ENCODE measurements at places on chromosomes 11 and 22.

DNA sequence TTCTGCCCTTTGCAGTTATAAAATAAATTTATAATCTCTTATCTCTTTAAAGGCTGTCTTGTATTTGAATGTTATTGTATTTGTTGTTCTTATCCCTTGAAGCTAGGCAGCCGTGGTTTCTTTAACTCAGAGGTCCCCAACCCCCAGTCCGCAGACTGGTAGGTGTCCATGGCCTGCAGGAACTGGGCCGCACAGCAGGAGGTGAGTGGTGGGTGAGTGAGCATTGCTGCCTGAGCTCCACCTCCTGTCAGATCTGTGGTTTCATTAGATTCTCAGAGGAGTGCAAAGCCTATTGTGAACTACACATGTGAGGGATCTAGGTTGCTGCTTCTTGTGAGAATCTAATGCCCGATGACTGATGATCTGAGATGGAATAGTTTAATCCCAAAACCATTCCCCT, 380.0 kb upstream of the CCDC90B start:
- DNase-seq = no peak

DNA sequence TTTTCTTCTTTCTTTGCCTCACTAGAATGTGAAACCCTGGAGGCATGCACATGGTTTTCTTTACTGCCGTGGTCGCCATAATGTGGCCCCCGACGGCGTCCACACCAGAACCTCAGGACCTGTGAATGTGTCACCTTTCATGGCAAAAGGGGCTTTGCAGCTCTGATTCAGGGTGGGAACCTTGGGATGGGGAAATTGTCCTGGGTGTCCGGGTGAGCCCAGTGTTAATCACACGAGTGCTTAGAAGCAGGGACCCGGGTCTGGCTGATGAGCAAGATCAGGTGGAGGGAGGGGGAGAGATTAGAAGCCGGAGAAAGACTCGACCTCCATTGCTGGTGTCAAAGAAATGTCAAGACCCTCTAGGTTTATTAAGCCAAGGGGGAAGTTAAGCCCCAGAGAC, 74.7 kb upstream of the SHISAL1 start:
- no peak for DNase-seq

- DNase-seq = no peak
These were observed 30.4 kb downstream of the PAAF1 start for GRCh38 chr11:73907191-73907590.

GRCh38 chr11:125451400-125452124, 44.5 kb downstream of the FEZ1 start:
- DNase-seq = no peak

DNA sequence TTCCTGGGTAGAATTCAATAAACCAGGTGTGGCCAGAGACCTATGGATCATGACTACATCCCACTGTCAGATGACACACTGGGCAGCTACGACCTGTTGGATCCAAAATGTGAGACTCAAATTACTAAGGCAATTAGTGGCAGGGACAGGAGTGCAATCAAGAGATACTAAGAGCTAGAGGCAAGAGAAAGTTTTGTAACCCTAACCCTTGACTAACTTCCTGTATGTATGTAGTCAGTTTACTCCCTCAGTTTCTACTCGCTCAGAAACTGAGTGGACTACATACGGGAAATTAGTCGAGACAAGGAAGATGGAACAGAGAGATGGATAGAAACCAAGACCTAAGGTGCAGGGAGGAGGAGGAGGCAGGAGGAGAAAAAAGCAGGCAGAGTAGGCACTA, 2.7 kb downstream of the CYB5R2 start:
- DNase-seq = no peak

GRCh38 chr11:30018495-30018894, 1.7 kb upstream of the KCNA4 start:
- DNase-seq = no peak

DNA sequence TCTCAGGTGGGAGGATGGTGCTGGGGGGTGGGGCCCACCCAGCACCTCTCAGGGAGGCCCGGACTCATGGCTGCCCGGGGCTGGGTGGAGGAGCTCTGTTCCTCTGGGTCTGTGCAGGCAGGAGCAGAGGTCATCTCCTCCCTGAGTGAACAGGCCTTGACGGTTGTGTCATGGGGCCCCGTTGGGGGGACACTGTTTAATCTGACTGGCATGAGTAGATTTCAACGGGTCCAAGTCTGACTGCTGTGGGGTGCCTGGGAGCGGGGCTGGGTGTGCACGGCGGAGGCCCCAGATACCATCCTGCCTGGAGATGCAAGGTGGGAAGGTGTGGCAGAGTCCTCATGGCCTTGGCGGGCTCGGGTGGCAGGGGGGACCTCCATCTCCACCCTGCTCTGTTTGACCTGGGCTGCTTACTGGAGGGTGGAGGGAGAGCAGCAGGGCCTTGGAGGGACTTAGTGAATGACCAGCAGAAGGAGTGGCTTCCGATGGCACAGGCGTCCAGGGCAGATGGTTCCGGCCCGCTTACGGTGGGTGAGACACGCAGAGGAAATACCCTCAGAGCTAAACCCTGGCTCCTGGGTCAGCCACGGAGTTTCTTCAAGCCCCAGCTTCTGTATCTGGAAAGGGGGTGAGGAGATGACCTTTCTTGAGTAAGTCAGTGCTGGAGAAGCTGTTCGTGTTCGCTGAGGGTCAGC, 48.7 kb downstream of the SMIM38 start:
- DNase-seq = no peak

- no peak for DNase-seq
These were observed 33.4 kb downstream of the FDX1 start for GRCh38 chr11:110463153-110463552.

DNA sequence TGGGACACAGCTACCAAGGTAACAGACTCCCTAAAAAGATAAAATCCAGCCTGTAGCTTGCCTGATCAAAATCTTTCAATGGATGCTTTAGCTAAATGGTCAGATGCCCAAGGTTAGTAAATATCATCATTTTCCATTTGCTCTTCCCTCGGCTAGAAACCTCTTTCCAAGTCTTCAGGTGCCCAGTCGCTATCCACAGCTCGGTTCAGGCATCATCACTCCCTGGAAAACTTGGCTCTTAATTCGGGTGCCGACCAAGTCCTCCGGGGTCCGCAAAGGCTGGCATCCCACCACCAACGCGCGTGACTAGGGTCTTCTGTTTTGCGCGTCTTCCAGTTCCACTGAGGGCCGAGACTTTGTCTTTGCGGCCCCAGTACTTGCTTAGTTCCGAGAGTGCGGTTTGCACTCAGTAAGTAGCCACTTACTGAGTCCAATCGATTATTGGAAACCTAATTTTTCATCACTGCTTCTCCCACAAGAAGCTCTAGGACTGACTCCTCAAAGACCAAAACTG, 44.3 kb downstream of the OR4D9 start:
- DNase-seq = no peak
